ENCODE measurements at places on chromosomes 6 and 20.

DNA sequence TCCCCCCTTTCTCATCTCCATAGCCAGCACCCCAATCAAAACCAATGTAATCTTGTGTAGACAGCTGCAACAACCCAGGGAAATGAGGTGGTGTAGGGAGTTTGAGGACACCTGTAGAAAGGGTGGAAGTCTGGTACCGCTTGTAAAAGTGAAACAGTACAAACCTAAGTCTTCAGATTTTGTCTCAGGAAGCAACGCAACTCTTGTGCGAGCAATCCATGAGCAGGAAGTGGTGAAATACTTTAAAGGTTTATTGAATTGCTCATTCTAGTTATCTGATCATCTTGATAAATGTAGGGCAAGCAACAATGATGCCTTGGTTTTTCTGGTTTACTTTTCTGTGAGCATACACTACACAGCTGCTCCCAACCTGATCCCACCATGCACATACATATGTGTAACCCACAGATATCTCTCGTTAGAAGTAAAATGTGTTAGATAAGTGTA, 71.1 kb upstream of the THEMIS start:
- no peak for DNase-seq

DNA sequence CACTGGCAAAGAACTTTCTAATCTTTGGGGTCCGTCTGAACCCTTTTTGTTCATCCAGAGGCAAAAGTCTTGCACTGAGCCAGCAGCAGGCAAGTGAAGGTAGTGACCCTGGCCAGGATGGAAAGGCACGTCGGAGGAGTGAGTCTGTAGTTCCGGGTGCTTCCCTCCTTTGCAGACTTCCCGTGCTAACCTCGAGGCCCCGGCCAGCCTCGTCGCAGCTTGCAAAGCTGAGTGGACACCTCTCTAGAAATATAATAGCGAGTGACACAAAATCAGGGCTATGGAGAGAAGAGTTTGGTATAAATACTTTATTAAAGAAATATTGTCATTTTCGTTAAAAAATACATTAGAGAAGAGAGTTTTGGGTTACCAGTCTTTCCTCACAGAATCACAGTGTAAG, 9.9 kb downstream of the PSMG4 start:
- no peak for DNase-seq

- DNase-seq, result no peak
These were observed 62.7 kb upstream of the SYNDIG1 start for GRCh38 chr20:24406750-24407149.

DNA sequence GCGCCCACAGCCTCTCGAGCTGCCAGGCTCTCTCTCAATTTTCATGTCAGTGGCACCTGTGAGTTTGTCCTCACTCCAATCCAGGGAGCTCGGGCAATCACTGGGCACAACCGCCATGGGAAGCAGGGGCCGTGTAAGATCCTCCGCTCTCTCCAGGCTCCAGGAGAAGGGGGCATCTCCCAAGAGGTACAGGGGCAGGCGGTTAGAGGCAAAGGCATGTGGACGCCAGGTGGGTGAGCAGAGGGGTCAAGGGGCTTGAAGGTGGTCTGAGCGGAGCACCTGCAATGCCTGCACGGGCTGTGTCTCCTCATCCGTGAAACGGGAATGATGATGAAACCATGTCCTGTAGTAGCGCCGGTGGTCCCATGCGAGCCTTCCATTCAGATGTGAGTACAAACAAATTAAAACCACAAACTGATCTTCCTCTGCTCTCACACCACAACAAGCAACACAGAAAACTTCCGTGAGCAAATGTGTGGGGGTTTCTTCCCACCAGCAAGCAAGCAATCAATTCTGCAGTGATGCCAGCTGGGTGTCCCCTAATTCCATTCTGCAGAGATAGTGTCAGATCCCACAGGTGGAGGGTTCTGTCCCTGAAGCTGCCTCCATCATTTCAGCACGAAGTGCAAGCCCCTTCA, 222.5 kb upstream of the PMEPA1 start:
- no peak for DNase-seq

- DNase-seq, result no peak
These were observed 857 bp downstream of the TAP2 start for GRCh38 chr6:32837651-32838113.

GRCh38 chr6:6614983-6615349, 26.4 kb downstream of the LY86 start:
- no peak for DNase-seq

- no peak for DNase-seq
These were observed 206.4 kb upstream of the HDDC2 start for GRCh38 chr6:125507987-125508655.

DNA sequence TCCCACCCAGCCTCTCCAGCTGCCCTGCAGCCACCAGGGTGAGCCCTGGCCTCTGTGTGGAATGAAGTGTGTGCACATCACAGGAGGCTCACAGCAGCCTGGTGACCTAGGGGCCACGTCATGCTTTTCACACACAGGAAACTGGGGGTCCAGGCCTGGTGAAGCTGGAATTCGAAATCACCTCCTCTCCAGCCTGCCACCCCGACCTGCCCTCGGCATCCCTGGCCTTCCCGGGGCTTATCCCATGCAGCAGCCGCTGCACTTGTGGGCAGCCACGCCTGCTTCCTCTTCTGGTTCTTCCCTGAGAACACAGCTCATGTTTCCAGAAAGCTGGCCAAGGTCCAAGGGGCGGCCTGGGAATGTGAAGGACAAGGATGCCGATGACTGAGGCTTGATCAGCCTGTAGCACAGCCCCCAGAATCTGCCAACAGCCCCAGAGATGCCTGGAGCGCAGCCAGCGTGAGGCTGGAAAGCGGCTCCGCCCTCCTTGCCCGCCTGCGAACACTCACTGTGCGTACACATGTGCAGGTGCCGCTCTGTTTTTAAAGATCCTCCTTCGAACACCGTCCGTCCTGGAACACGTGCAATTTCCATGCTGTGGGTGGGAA, 4.2 kb upstream of the NTSR1 start:
- DNase-seq, result no peak

All from right lobe of liver (tissue), 6 donors.